ENCODE measurements at places on chromosomes 12 and 14.

DNA sequence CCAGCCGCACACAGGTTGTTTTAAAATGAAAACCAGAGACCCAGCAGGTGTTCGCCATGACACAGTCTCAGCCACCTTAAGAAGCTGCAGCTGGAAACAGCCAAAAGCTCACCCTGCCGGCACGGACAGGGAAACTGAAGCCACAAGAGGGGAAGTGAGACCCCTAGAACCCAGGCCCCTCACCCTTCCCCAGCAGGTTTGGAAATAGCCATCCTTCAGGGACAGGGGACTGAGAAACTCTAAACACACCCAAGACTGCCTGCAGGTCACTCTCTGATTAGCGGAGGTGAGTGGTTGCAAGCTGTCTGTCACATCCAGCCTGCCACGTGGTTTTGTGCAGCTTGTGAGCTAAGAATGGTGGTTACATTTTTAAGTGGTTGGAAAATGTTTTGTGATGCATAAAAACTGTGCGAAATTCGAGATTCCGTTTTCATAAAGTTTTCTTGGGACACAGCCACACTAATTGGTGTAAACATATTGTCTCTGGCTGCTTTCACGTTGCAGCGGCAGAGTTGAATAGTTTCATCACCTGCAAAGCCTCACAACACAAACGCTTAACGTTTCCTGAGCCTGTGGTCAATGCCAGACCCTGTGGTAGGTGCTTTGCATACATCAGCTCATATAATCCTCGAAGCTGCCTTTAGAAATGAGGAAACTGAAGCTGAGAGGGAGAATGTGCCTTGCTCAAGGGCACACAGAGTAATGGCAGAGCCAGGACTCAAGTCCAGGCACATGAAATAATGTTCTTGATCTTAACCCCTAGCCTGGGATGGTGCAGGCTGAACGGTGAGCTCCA lies 1.7 kb upstream of the SELPLG start:
- DNase-seq: no peak

- DNase-seq: no peak
These were observed 1.1 kb downstream of the INHBE start for GRCh38 chr12:57456145-57456700.

DNA sequence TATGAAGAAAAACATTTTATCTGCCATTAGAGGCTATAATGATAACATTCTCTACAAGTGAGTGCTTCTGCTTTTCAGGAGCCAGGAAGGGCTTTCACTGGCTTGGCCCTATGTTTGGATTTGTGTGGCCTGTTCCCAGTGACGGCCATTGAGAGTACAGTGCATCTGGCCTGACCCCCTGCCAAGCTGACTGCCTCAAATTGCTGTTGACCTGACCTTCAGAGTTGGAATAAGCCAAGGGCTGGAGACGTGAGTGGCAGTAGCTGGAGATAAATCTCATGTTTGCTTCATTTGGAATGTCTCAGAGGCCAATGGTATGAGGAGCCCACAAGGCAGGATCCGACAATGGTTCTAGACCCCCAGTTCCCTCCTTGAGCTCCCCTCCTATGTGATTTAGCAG lies 28.3 kb upstream of the PLEKHG7 start:
- DNase-seq: no peak

DNA sequence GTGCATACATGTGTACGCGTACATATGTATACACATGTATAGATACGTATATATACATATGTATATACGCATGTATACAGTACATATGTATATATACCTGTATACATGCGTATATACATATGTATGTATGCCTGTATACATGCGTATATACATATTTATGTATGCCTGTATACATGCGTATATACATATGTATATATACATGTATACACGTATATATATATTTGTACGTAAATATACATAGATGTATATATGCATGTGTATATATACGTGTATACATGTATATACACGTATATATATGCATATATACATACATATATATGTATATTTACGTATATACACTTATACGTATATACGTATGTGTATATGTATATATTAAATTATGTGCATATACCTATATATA lies 93.9 kb upstream of the ABCD2 start:
- DNase-seq: no peak

- DNase-seq: no peak
These were observed 449 bp upstream of the GLT8D2 start for GRCh38 chr12:104050436-104050835.

- no peak for DNase-seq
These were observed 271.3 kb downstream of the ZFP36L1 start for GRCh38 chr14:68521557-68521901.

DNA sequence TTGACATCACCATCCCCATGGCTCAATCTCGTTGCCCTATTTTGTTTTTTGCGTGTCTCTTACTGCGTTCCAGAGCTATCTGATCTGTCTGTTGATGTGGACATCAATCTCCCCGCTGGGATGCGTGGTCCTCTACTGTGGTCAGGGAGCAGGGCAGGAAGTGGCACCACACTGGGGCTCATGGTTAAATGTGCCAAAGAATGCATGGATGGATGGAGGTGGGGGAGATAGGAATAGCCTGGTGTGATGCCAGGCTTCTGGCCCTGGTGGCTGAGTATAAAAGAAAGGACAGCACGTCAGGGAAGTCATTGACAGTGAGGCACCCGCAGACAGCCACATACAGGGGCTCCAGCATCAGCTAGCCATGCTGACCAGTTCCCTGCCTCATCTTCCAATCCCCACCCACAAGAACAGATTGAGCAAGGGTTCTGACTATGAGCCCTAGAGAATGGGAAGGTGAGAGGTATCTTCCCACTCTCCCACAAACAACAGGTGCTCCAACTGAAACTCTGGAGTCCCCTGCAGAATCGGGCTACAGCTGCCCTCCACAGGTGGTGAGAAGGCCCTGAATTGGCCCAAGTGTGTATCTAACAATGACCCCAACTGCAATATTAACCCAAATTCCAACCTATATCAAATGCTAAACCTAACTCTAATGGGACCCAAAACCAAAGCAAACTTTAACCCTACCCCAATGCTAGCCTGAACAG lies 2.7 kb upstream of the BEGAIN start:
- DNase-seq: no peak

DNA sequence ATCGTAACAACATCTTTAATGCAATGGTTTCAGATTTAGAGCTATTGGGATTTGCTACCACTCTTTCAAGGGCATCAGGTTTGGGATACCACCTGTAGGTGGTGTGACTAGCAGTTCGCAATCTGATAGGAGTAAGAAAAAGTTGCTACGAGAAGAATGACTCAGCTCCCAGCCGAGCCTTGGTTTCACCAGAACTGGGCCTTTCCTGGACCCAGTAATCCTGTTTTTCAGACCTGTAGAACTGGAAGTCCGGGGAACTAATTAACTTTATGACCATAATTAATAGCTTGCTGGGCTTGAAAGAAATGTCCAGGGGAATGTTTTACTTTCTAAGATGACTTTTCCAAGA lies 770 bp downstream of the ABHD4 start:
- no peak for DNase-seq

DNA sequence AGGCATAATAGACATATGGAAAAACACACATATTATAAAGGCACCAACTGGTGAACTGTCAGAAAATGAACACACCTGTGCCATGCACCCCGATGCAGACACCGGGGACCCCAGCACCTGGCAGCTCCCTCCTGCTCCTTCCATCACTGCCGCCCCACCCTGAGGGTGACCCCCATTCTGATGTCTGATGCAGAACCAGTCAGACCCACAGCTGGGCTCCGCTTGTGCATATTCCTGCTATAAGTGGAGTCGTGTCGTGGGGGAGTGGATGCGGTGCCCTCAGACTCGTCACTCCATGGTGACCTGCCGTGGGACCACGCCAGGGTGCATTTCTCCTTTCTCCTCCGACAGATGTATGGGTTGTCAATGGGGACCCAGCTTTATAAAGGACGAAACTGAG lies 45.7 kb upstream of the MEG3 start:
- no peak for DNase-seq

GRCh38 chr12:42130672-42131402 lies 13.8 kb downstream of the GXYLT1 start:
- DNase-seq: no peak

DNA sequence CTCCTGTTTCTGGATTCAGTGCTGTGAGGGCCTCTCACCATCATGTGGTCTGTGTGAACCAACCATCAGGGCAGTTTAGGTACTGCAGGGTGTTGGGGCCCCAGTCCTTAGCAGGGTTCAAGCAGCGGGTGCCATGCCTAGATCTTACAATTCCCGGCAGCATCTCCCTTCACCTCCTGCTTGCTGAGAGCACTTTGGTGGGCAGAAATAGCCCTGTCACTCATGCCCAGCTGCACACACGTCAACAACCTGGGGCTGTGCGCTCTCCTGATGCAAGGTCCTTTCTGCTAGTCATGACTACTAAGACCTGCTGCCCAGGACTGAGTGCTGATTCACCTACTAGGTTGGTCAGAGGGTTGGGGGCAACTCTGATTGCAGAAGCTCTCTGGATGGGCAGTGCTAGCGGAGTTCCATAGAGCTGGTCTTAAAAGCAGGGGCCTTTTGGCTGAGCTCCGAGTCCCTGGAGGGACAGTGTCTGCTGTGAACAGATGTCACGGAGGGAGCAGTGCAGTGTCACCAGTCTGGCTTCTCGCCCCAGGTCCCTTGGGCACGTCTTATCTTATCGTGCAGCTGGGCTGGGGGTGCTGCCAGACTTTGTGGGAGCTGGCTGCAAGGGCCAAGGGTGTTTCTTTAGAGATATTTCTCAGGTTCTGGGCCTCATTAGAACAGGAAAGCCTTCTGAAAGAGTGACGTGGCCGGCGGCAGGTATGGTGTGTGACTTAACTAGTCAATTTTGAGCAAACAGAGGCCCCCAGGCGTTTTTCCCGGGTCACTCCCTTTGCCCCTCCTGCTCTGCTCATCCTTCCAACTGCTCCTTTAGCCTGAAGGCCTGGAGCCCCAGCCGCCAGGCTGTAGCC lies 71.8 kb downstream of the NINJ2 start:
- DNase-seq: no peak

GRCh38 chr14:74945852-74946658 lies 9.3 kb downstream of the PGF start:
- peak; percentile 60 for DNase-seq

DNA sequence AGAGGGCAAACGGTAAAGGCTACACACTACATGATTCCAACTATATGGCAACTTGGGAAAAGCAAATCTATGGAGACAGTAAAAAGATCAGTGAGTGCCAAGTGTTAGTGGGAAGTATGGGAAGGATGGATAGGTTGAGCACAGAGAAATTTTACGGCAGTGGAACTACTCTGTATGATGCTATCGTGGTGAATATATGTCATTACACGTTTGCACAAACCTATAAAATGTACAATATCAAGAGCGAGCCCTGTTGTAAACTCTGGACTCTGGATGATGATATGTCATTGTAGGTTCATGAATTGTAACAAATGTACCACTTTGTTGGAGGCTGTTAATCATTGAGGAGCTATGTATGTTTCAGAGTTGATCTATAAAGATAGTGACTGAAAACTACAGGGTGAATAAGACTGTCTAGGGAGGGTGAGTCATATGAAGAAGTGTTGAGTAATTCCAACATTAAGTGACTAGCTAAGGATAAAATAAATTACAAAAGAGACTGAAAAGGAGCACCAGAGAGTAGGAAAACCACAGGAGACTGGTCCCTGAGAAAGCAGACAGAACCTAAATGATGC lies 349.2 kb upstream of the LMO3 start:
- DNase-seq: no peak

GRCh38 chr14:76814726-76815645 lies 2.3 kb upstream of the ANGEL1 start:
- no peak for DNase-seq

GRCh38 chr14:58788655-58789503 lies 151.1 kb downstream of the DACT1 start:
- DNase-seq: no peak

DNA sequence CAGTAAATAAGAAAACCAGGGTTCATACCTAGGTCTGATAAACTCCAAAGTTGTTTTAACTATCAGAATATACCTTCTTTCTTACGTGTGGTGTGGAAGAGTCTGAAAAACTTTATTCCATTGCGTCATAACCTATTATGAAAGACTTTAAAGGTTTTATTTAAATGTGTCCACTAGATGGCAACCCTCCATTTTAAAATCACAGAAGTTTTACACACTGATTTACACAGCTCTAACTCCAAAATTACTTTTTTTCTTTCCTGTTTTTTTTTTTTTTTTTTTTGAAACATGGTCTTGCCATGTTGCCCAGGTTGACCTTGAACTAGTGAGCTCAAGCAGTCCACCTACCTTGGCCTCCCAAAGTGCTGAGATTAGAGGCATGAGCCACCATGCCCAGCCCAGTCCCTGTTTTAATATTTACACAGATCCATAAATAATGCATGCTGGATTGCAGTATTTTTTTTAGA lies 17.3 kb upstream of the TMPRSS12 start:
- DNase-seq: no peak

GRCh38 chr14:93906341-93907329 lies 20.5 kb upstream of the FAM181A start:
- peak; percentile 15 for DNase-seq

GRCh38 chr12:104406164-104406563 lies 50.6 kb upstream of the CHST11 start:
- no peak for DNase-seq

GRCh38 chr12:105337391-105337790 lies 6.9 kb downstream of the C12orf75 start:
- no peak for DNase-seq

- no peak for DNase-seq
These were observed 49.8 kb downstream of the B4GALNT3 start for GRCh38 chr12:509500-509899.

- DNase-seq: peak; percentile 21
These were observed 35.0 kb downstream of the ACADS start for GRCh38 chr12:120760349-120761254.

DNA sequence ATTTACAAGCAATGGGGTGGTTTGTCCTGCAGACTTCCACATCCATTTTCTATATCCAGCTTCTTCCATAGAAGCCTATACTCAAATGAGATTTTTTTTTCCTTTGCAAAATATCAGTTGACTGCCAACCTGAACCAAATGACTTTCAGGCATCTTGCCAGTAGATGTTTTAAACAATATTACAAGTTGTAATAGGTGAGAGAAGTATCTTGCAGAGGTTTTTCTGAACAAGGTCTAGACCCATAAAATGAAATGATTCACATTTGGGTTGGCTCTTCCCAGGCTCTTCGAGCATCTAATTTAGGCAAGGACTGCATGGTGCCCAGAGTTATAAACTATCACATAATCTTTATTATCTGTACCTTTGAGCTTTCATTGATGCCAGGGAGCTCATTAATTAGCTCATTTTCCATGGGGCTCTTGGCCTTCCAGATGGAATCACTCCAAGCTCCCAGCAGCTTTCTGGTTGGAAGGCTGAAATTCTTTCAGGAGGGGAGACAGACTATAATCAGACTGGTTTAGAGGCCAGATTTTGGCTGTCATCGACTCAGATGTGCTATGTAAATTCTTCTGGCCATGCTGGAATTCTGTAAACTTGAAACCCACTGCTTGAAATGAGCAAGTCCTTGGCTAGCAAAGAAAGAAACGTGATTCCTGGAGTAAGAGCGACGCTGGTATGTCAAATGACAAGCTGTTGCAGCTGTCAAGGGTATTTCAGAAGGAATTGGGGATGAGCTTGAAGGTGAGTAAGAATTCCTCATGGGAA lies 32.2 kb upstream of the DICER1 start:
- DNase-seq: no peak

GRCh38 chr12:22722779-22723178 lies 97.8 kb downstream of the ETNK1 start:
- DNase-seq: no peak

Measured in T-cell (primary cell).